GM23338 (cell line): ENCODE measurements at places on chromosomes 2 and 18. TPM values are rescaled to one million over a fixed set of nuclear protein-coding genes. Genes with fewer than 3 reads are reported as not detected.

GRCh38 chr2:112941753-112942653, 31.0 kb downstream of the IL37 start:
- peak; percentile 95 for DNase-seq

- DNase-seq: no peak
These were observed 24.9 kb downstream of the UBE2E3 start for GRCh38 chr2:181005326-181005655.

Gene SPEG
- total RNA-seq: 32.4 and 32.6 TPM in 2 replicates

- peak; percentile 38 for DNase-seq
These were observed 973.1 kb downstream of the TMEM182 start for GRCh38 chr2:103734911-103735310.

Gene CYRIA
- 3.9 and 5.3 TPM in 2 replicates for total RNA-seq

DNA sequence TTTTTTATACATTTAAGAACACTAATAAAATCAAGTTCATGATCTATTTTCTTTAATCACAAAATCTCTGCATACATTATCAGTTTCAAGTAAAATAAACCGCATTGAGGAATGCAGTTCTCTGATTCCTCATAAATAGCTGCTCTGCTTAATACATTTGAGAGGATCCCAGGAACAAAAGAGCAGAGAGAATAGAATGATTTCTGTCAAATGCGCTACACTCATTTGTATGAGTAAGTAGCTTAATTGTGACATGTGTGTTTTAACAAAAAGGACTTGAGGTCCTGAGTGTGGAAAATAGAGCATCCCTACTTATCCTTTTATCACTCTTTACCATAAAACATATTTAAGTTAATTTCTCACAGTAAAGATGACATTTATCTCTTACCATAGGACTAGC, 134.0 kb downstream of the PID1 start:
- no peak for DNase-seq

DNA sequence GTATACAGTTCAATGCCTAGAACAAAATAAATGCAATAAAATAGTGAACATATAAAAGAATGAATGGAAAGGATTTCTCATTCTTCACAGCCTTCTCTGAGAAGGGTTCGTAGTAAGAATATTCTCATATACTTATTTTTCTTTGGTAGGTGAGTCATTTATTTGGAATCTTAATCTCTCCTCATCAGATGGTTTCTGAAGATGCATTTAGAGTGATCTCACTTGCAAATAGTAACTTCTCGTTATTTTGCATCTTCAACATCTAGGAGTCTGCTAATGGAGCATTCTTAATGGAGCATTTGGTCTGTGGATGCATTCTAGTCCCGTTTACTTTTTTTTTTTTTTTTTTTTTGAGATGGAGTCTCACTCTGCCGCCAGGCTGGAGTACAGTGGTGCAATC, 3.9 kb downstream of the UBXN4 start:
- DNase-seq: no peak

- DNase-seq: no peak
These were observed 36.1 kb downstream of the COX7A2L start for GRCh38 chr2:42324949-42325348.

Gene PLCD4
- total RNA-seq: 0.80 TPM in 1 of 2 replicates, not detected in the other

DNA sequence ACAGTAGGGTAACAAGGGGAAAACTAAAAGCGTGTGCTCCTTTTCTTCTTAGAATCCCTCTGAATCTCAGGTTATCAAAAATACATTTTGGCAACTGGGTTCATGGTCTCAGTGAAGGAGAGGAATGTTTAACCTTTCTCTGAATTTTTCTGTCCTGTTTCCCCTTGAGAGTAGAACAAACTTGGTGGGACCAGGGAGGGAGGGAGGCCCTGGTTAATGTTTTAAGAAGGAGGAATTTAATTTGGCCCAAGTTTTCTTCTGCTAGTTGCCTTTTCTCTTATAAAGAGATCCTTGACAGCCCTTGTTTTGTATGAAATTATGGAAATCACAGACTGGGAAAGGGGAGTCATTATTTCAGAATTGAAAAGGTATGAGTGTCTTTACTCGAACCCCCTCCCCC, 12.2 kb upstream of the POU3F3 start:
- DNase-seq: no peak

- DNase-seq: no peak
These were observed 112.9 kb upstream of the ZEB2 start for GRCh38 chr2:144632809-144633208.

Gene GATA6
- not detected in 2 replicates for total RNA-seq

Gene BMP10
- total RNA-seq: not detected in 2 replicates

Gene IL36A
- not detected in 2 replicates for total RNA-seq

DNA sequence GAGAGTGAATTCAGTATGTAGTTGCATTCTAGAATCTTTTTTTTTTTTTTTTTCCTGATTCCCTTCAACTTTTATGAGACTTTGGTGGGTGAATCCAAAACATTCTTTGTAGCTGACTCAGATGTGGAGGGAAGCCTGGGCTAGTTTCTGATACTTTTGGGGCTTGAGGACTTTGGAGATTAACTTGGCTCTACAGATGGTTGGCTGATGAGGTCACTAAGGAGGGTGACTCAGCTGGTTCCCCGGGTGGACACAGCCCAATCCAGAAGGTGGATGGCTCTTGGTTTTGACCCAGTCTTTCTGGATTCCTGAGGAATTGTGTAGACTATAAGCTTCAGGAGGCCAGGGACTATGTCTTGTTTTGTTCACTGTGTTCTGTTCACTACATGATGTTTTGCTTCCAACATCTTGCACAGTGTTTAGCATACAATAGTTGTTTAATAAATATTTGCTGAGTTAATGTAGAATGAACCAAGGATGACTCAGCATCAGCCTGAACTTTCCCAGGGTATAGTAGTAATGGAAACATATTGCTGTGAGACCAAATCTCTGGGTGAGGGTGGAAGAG, 30.5 kb downstream of the LAMA3 start:
- DNase-seq: no peak

DNA sequence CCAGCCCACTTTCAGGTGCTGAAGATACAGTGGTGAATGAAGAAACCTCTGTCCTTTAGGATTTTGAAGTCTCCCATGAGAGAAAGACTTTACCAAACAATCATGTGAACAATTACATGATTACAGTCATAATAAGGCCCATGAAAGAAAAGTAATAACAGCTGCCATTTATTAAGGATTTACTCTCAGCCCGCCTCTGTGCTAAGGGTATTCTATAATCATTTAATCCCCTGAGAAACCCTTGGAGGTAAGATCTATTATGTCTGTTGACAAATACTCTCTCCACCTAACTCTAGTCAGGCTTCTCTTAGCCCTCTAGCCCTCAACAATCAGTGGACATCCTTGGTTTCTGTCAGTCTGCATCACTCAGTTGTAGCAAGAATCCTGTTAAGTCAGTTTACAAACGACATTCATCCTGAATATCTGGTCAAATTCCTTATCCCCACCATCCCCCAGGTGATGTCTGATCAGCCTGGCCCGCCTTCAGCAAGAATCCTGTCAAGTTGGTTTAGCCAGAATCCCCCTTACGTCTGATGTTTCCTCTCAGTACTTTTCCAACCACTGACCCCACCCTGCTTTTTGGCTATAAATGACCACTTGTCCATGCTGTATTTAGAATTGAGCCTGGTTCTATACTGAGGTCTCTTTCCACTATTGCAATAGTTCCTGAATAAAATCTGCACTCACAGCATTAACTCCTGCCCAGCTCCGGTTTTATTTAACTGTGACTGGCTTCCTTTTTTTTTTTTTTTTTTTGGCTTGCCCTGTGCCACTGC, 12.2 kb upstream of the SOCS6 start:
- DNase-seq: peak; percentile 46
